Bronchus fibroblast of lung (primary cell): ENCODE measurements at places on chromosomes 4 and X. TPM values are rescaled to one million over a fixed set of nuclear protein-coding genes. Genes with fewer than 3 reads are reported as not detected.

MSANTD1 gene
- 0.17 TPM in 1 of 2 replicates, not detected in the other for total RNA-seq

FGF13 gene
- not detected in 2 replicates for total RNA-seq

CLNK gene
- total RNA-seq, result not detected in 2 replicates

IL2 gene
- total RNA-seq, result not detected in 2 replicates

RNF212 gene
- total RNA-seq, result 0.30 and 0.34 TPM in 2 replicates

MTNR1A gene
- not detected in 2 replicates for total RNA-seq

POF1B gene
- not detected in 2 replicates for total RNA-seq
